ENCODE measurements at places on chromosomes 7 and 10. TPM values are rescaled to one million over a fixed set of nuclear protein-coding genes. Genes with fewer than 3 reads are reported as not detected.

DNA sequence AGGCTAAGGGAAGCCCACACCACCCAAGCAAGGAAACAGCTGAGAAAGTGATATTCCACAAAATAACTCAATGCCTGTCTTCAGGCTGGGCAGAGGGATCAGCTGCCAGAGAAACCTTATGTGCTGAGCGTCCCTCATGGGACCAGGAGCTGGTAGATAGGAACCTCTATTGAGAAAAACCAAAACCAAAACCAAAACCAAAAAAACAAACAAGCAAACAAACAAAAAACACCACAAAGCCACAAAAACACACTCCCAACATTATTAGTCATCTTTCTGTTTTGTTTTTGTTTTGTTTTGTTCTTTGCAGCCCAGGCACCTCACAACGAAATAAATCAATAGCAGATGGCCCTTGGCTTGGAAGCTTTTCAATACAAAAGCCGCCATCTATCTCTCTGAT lies 760.8 kb upstream of the CELF2 start:
- DNase-seq: no peak

TAX1BP1 gene
- 67.9 TPM for total RNA-seq

ADRA2A gene
- 16.2 TPM for total RNA-seq

PLXDC2 gene
- total RNA-seq: 13.9 TPM

DNA sequence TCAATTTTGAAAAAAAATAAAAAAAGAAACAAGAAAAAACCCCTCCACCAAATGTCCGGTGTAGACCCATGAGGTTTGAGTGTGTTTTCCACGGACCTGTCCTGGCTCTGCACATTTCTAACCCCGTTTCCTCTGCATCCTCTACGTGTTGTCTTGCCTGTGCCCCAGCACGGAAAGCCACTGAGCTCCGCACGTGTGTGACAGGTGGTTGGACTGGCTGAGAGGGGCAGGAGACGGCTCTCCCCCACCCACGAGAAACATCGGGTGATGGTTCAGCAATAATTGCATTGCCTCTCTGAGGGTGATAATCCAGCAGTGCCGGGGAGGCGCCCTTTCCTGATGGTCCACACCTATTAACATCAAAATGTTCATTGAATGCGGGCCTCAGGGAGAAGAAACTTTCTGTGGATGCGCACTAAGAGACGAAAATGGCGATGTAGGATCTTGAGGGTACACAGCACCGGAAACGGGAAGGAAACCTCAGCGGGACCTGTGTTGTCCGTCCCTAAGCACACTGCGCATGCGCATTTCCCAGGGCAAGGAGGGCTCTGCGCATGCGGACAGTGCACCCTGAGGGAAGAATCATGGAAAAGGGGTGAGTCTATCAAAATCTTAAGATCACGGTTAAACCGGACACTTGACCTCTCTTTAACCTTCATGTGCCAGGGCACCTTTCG lies 470.1 kb upstream of the ADARB2 start:
- no peak for DNase-seq

DGKB gene
- 0.40 TPM for total RNA-seq

GRCh38 chr10:49597426-49598163 lies 12.5 kb upstream of the SLC18A3 start:
- DNase-seq: no peak

- DNase-seq: no peak
These were observed 3.1 kb upstream of the TAS2R38 start for GRCh38 chr7:141976524-141977245.

DNA sequence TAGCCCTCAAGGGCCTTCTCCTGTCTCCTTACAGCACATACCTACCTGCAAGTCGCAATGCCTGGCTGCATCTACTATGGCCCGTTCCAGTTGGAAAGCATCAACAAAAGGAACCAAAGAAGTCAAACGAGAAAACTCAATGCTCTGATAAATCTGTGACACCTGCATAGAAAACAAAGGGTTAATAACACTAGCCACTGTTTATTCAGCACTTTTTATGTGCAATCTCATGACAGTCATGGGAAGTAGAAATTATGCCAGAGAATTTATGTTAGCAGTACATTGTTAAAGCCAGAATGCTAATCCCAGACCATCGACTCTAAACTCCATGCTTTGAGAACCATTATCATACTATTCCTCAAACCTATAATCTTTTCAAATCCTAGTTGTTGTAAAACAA lies 21.1 kb downstream of the EIF3A start:
- DNase-seq: no peak
